NCI-H2227 treated with DMSO at 0.1 percent for 48 hours (cell line): ENCODE measurements at places on chromosomes 6 and 20.

- no peak for DNase-seq
Measured at GRCh38 chr6:25777856-25778649, 23.5 kb downstream of the SLC17A4 start.

GRCh38 chr6:90286884-90287488 lies 9.7 kb downstream of the BACH2 start:
- no peak for DNase-seq

GRCh38 chr6:42929821-42930360 lies 611 bp downstream of the CNPY3 start:
- no peak for DNase-seq

GRCh38 chr20:32484225-32484957 lies 100.7 kb downstream of the NOL4L start:
- peak; percentile 25 for DNase-seq

- no peak for DNase-seq
Measured at GRCh38 chr6:166633732-166634535, 6.9 kb upstream of the RPS6KA2 start.

DNA sequence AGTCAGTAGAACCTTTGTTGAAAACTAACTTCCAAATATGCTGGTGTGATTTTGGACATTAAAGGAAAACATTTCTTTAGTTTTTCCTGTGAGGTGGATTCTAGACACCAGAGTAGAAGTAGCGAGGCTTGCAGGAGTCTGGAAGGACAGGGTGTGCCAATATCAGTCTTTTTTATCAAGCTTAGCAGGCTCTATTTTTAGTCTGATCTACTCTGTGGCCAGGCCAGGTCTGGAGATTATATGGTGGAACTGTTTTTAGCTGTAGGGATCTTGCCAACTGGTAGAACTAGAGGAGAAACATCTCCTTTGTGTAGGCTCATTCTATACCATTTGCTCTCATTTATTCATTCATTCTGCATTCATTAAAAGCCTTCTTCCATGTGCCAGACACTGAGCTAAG lies 42.7 kb downstream of the LRP11 start:
- DNase-seq = no peak

GRCh38 chr6:3151691-3152090 lies 5.7 kb downstream of the TUBB2A start:
- DNase-seq = no peak

GRCh38 chr20:18815194-18815942 lies 1.8 kb downstream of the SCP2D1 start:
- no peak for DNase-seq

- no peak for DNase-seq
Measured at GRCh38 chr6:48859562-48860123, 603.4 kb downstream of the MMUT start.

DNA sequence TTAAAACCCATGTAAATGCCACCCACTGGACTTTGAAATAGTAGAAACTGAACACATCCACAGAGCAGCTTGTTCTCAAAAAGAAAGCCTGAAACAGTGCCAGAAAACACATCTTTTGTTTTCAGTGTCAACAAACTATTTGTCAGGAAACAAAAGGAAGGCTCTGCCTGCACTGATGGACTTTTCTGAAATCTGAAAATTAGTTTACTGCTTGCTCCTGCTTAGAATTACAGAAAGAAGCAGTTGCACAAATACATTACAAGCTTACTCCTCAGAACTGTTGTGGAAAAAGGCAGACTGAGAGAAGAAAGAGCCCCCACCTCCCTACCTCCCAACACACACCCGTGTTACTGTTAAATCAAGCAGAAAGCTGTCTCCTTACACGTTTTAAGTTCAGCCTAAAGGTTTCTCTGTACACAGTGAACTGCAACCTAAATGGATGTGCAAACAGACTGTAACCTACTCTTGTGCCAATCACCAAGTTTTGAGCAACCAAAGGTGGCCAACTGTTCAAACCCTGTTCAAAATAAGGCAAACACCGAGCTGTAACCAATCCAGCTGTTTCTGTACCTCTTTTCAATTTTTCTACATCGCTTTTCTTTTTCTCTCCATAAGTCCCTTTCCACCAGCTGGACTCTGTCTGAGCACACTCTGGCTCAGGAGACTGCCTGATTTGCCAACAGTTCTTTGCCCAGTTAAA lies 43.7 kb downstream of the FRK start:
- DNase-seq = no peak
